CD8-positive, alpha-beta memory T cell (primary cell): ENCODE measurements at places on chromosomes 6 and 20.

- H3K27me3 ChIP-seq = no peaks in the 10 kb centered on the region
- DNase-seq = no peak
- peaks cover 12% of the 10 kb centered on the region for H3K4me1 ChIP-seq
- H3K36me3 ChIP-seq = peaks cover 45% of the 10 kb centered on the region
- H3K27ac ChIP-seq = no peak overlapping the region
Observed at GRCh38 chr20:59211208-59211765, 47.7 kb downstream of the ZNF831 start.

DNA sequence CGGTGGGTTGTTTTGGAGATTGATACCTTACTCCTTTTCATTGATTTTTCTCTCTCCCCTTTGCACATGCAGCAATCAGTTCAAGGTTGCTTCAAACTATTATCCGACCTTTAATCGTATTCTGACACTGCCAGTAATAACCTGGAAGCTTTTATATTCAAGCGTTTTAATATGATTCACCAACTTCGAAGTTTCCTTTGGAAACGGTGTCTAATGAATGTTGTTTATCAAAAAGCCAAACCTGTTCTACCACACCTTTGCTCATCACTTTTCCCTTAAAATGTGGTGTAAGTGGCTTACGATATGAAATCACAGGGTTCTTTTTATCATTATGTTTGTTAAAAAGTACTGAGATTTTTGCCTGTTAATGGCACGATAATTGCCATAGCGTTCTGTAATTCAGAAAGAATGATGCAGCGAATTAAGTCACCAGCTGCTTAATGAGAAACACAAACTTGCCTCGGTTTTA lies 660 bp downstream of the STXBP5 start:
- peak; percentile 8 for DNase-seq
- peak overlapping the region; percentile 83 for H3K27ac ChIP-seq
- peak overlapping the region; percentile 75 for H3K4me3 ChIP-seq
- H3K27me3 ChIP-seq = no peaks in the 10 kb centered on the region
- H3K36me3 ChIP-seq = no peaks in the 10 kb centered on the region
- peaks cover 9% of the 10 kb centered on the region for H3K4me1 ChIP-seq

GRCh38 chr6:82651845-82652335 lies 288.3 kb downstream of the TPBG start:
- H3K36me3 ChIP-seq = no peaks in the 10 kb centered on the region
- no peaks in the 10 kb centered on the region for H3K27me3 ChIP-seq
- no peaks in the 10 kb centered on the region for H3K4me1 ChIP-seq
- no peak overlapping the region for H3K4me3 ChIP-seq

DNA sequence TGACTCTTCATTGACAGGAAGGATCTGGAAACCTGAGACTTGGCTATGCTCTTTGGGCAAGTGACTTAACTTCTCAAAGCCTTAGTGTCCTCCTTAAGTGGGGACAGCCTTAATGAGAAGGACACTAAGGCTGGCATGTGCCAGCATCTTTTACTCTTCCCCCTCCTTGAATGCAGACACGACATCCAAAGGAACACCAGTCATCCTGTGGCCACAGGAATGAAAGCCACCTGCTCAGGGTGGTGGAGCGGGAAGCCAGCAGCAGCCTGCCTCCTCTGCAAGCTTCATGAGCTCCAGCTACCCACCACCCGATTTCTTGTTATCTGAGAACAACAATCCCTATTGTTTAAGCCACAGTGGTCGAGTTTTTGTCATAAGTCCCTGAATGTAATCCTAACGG lies 44.5 kb downstream of the TMEM14B start:
- H3K4me3 ChIP-seq = no peak overlapping the region
- no peaks in the 10 kb centered on the region for H3K36me3 ChIP-seq

DNA sequence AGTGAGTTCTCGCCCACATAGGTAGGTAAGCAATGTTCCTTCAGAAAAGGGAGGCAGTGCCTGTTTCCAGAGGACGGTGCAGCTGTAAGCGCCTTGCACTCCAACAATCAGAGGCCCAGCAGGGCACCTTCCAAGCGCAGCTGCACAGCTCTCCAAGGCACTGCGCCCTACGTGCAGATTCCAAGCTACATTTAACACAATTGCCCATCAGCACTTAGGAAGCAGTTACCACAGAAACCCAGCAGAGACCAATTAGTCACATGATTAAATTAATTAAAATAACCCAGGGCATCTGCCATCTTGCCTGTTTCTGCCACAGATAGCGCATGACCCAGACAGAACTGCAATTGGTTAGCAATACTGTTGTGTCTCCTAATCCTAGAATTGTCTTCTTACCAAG lies 65.5 kb downstream of the SOBP start:
- no peak overlapping the region for H3K4me3 ChIP-seq
- DNase-seq = no peak
- no peaks in the 10 kb centered on the region for H3K36me3 ChIP-seq
- H3K27me3 ChIP-seq = no peaks in the 10 kb centered on the region

GRCh38 chr6:46190889-46191288 lies 20.1 kb upstream of the ENPP5 start:
- no peak for DNase-seq
- H3K4me3 ChIP-seq = no peak overlapping the region
- H3K4me1 ChIP-seq = no peaks in the 10 kb centered on the region
- H3K27ac ChIP-seq = no peak overlapping the region
- peaks cover 4% of the 10 kb centered on the region for H3K27me3 ChIP-seq
- no peaks in the 10 kb centered on the region for H3K36me3 ChIP-seq

DNA sequence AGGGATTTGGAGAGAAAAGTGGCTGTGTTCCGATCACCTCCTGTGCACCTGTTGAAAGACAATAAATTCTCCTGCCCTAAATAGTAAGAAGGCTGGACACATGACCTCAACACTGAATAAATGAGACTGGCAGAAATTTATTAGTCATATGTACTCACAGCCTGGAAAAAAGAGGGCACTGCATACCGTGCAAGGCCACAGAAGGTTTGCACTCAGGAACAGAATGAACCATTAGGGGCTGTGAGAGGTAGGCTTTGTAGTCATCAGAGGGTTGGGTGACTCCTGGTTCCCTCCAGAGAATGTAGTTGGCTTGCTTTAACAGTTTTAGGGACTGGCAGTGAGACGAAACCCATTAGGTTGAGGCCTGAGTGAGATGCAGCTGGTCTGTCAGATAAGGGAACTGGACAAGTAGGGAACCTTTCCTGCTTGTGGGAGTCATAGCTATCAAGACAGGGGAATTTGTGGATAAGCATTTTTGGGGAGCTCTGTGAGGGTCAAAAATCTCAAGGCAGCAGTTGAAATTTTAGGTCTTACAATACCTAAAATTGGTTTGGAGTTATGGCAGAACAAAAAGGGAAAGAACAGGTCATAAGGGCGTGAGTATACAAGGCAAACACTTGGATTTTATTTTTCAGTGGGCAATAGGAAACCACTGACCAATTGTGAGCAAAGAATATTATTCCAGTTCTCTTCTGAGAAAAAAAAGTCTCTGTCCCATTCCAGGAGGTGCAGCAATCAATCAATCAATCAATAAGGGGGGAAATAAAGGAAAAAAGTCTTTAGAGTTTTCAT lies 67.9 kb upstream of the BTN3A2 start:
- peak overlapping the region; percentile 78 for H3K27ac ChIP-seq
- no peaks in the 10 kb centered on the region for H3K36me3 ChIP-seq
- H3K27me3 ChIP-seq = no peaks in the 10 kb centered on the region
- H3K4me1 ChIP-seq = no peaks in the 10 kb centered on the region
